ENCODE measurements at places on chromosomes 6 and 20.

DNA sequence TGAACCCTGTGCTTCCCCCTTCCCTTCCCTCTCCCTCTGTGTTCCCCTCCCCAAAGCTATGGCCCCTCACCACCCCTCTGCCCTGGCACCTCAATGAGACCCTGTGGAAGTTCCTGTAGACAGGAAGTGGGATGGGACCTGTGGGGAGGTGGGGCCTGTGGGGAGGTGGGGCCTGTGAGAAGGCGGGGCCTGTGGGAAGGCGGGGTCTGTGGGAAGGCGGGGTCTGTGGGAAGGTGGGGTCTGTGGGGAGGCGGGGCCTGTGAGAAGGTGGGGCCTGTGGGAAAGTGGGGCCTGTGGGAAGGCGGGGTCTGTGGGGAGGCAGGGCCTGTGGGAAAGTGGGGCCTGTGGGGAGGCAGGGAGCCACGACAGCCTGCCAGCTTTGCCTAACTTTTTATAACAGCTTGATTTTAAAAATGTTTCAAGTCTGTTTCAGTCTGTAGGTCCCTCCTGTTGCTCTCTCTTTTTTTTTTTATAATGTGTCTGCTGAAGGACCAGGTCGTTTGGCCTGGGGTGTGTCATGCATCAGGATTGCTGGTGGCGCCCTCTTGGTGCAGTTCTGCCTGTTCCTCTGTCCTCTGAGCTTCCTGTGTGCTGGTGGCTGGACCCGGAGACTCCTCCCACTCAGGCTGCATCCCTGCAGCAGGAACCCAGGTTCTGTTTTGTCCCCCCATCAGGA is 70.5 kb upstream of the SLCO4A1 start:
- no peak for DNase-seq

GRCh38 chr20:55116598-55116997 is 641.2 kb downstream of the DOK5 start:
- no peak for DNase-seq

DNA sequence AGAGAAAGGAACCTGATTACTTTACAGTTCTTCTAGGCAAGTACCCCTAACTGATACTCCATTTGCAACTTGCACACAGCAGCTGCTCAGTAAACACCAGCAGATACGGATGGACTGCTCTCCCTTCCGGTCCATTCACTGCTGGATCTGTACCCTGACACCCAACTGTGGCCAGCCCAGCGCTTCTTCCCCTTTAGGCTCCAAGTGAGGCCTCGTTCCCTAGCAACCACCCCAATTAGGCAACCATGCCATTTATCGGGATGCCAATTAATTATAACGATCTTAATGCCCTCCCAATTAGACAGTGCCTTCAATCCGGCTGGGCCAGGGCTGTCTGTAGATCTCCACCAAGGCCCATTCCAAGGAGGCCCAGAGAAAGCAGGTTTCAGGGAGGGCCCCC is 3.2 kb downstream of the SULF2 start:
- DNase-seq, result no peak

- DNase-seq, result no peak
Observed at GRCh38 chr6:5547556-5547955, 286.2 kb downstream of the FARS2 start.
